GM12878 (cell line): ENCODE measurements at places on chromosomes 12 and 14. TPM values are rescaled to one million over a fixed set of nuclear protein-coding genes. Genes with fewer than 3 reads are reported as not detected.

DNA sequence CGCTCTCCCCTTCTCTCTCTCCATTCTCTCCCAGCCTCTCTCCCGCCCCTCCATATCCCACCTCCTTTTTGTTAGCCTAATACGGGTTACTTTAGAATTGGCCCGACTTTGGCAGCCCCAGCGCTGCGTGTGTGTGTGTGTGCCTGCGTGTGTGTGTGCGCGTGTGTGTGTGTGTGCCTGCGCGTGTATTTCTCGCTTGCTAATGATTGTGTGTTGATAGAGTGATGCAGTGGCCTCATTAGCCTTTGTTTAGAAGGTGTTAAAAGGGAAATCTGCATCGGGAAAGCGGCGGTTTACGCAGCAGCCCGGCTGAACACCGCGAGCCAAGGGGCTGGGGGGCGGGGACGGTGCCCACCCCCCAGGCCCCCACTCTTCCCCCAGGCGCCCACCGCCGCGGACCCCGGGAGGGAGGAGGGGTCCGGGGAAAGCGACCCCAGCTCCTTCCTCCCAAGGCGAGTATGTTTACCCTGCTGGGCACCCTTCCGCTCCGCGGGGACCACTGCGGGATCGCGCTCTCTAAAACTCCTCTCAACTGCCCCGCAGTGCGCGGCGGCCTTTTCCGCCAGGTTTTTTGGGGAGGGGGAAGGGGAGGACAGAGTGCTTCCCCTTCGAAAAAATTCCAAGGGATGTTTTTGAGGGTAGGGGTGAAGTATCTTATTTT lies 6.8 kb upstream of the LHX5 start:
- DNase-seq: no peak

- no peak for DNase-seq
Measured at GRCh38 chr12:2647186-2647585, 147.6 kb upstream of the FKBP4 start.

- DNase-seq: no peak
Measured at GRCh38 chr12:65595016-65595560, 229.2 kb upstream of the HMGA2 start.

DNA sequence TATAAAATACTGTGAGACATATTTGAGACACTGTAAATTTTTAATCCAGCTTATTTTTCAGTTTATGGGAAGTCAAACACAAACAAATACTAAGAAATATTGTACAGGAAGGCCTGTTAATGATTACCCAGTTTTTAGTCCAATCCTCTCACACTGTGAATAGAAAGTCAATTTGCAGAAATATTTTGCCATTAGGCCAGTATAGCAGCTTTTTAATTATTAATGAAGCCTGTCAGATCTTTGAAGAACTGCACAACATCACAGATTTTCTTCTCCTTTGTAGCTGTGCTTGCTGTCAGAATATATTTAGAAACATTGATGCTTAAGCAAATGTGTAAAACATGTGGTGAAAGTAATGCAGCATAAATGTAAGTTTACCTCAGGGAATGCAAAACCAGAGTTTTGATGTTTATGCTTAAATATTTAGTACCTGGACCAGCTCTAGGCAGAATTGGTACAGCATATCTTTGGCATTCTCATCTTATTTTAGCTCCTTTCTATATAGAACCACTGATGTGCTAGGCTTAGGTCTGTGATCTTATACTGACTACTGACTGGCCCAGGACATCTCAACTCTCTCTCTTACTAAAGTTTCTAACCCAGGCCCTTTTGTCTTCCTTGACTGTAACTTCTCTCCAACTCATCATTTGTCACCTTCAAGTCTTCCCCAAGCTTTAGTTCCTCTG lies 230.8 kb upstream of the NAV3 start:
- peak; percentile 11 for DNase-seq

- peak; percentile 36 for DNase-seq
Measured at GRCh38 chr12:64009321-64010068, 165.0 kb downstream of the SRGAP1 start.

WDR89 gene
- 25.7 TPM in 2 replicates for polyA plus RNA-seq

DNA sequence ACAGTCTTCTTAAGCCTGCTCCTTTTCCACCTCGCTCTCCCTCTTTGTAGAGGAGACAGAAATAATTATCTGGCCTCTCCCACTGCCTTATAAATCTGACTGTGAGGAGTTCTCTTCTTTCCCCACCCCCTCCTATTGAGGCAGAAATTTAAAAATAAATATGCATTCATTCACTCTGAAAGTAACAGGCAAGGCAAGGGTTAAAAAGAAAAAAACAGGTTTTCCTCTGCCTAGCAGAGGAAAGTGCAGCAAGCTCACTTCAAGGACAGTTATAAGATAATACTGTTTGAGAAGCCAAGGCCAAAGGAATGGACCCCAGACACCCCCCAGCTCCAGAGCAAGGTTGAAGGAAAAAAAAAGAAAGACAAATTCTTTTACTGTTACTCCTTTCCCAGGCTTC lies 56.3 kb downstream of the DHRS2 start:
- DNase-seq: no peak

GRCh38 chr14:101233391-101233790 lies 327.9 kb upstream of the DIO3 start:
- no peak for DNase-seq

DNA sequence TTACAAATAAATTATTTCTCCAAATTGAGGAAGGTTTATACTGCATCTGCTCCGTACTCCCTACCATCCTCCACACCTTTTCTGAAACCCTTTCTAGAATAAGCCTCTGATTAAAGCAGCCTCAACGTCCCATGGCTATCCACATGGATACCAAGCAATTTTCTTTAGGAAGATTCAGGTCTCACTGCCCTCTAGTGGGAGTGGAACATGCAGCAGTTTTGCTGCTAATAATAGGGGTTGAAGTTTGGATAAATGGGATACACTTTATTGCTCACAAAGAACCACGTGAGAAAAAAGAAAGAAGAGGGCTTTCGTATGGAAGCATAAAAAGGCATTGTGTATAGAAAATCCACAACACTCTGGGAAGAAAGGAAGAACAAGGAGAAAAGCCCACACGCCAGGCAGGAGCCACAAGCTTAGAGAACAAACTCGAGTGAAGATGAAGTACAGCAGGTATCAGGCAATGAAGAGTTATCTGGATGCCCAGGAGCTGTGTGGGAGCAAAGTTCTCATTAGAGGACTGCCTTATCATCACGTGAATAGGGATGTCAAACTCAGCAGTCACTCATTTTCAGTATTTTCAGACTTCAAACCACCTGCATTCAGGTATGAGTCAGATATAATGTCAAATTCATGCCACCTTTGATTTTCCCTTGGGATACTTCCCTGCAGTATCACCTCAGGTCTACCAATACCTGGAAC lies 45.8 kb downstream of the CCER1 start:
- no peak for DNase-seq

DNA sequence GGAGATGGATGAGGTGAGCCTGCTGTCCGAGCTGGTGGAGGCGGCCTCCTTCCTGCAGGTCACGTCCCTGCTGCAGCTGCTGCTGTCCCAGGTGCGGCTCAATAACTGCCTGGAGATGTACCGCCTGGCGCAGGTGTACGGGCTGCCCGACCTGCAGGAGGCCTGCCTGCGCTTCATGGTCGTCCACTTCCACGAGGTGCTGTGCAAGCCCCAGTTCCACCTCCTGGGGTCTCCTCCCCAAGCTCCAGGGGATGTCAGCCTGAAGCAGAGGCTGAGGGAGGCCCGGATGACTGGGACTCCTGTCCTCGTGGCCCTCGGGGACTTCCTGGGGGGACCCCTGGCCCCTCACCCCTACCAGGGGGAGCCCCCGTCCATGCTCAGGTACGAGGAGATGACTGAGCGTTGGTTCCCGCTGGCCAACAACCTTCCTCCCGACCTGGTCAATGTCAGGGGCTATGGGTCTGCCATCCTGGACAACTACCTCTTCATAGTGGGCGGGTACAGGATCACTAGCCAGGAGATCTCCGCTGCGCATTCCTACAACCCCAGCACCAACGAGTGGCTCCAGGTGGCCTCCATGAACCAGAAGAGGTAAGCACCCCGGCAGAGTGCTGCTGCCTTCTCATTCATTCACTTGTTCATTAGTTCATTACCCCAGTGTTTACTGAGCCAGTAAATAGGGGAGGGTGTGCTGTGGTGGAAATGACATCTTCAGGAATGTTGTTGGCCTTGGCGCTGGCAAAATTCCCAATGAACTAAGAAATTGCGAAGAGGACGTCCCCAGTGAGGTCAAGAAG lies 774 bp upstream of the MANSC4 start:
- DNase-seq: no peak

KLHDC2 gene
- polyA plus RNA-seq: 41.2 and 41.5 TPM in 2 replicates

DNA sequence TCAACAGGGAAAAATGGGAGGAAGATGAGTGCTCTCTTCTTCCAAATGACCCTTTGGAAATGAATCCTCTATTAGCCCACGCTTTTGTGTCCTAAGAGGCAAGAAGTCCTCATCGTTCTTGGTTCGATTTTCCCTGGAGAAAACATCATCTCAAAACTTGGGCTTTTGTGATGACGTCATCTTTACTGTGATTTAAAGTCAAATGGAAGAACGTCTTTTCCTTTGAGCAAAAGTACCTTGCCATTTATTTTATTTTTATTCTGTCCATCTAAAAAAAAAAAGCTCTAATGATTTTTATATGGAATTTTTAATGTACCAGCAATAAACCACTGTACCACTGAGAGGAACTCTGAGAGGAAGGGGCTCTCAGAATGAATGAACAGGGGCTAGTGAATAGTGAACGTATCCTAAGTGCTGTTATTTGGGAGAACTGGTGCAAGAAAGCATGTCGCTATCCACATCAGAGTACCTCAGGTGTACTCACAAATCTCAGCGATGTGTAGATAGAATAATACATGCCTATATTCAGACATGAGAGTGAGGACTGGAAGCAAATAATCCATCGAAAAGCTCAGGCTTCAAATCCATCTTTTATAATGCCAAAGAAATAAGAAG lies 124.8 kb downstream of the HMGA2 start:
- DNase-seq: no peak

DNA sequence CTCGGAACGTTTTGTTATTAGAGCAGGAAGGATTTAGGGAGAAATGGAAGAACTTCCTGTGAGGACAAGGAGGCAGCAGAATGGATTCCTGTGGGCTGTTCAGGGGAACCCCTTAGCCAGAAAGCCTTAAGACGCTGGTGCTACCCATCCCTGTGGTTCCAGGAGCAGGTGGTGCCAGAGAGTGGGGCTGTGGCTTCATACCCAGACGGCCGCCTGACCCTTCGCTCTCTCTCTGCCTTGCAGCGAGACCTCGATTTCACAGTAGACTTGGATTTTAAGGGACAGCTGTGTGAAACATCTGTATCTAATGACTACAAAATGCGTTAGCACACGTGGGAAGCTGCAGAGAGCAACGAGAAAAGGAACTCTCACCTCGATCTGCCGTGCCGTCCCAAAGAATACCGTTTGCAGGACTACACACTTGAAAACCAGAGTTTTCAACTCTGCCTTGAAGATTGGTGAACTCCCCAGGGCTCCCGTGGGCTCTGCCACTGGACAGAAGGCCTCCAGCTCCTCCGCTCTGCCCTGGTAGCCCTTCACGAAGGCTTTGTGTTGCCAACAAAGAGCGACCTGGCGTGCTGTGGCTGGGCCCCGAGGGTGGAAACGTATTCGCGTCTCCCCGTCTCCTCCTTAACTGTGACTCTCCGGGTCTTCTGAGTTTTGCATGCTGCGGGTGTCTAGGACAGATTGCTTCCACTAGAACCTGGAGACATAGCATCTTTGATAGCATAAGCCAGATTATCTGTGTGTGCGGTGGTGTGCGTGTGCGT lies 102.0 kb downstream of the PRMT8 start:
- DNase-seq: no peak
